ENCODE measurements at places on chromosomes 5 and 9. TPM values are rescaled to one million over a fixed set of nuclear protein-coding genes. Genes with fewer than 3 reads are reported as not detected.

DNA sequence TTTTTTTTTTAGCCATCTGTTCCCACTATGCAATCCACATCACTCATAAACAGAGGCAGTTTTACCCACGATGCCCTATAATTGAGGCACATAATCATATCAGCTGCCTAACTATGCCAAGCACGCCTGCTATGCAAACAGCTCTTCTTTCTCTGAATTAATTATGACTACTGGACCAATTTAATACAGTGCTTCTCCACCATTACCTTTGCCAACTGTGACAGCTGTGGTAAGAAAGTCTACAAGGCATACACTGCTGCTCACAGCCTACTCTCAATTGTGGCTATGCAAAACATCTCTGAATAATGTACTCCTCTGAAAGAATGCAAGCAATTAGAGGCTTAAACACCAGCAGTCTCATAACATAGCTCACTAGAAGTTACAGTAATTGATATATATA, 97.1 kb downstream of the DTWD2 start:
- DNase-seq = no peak

DNA sequence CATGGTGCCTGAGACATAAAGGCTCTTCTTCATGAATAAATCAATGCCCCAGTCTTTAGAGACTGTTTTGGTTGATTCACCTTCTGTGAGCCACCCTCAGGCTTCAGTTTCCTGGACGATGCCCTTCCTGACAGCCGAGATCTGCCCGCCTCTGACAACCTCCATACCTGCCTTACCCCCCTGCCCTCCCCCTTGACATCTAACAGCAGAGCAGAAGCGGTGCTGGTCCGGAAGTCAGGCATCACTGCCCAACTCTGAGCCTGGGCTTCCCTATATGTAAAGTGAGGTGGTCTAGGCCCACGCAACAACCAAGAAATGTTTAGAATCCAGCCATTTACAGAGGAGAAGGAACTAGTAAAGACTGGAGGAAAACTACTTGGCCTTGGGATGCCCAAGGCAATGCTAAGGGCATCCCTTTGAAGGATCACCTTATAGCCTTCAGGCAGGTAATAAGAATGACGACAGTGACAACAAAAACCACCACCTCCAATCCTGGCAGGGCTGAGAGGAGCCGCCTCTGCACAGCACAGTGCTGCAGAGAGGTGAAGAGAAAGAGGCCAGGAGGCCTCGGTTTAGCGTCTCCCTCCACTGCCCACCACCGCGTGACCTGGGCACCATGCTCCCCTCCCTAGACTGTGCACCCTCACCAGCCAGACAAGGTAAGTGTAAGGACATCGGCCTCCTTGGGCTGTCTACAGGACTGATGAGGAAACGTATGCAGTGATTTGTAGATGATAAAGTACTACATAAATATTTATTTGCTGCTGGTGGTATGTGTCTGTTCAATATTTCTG, 35.3 kb upstream of the GABBR2 start:
- DNase-seq = no peak

- DNase-seq = no peak
These were observed 1.6 kb downstream of the C1QTNF3 start for GRCh38 chr5:34041247-34041972.

GRCh38 chr5:168578538-168579487, at the start of gene PANK3:
Gene PANK3 (minus strand): TSS chr5:168579368. CDS start chr5:168579283, 85 bp downstream.
- peak; percentile 65 for DNase-seq

DNA sequence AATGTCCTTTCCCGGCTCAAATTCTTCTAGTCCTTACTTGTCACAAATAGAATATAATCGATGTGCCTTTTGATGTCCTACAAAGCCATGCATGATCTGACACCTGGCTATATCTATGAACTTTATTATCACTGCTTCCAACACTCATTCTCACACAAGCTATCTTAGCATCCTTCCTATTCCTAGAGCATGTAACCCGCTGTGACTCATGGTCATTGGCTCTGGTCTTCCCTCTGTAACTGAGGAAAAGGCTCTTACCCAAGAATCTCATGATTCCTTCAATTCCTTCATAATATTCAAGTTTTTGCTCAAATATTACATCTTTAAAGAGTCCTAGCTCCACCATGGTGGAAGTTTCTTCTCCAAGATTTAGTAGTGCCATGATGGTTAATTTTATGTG, 480.0 kb upstream of the PAPPA start:
- DNase-seq = no peak

DNA sequence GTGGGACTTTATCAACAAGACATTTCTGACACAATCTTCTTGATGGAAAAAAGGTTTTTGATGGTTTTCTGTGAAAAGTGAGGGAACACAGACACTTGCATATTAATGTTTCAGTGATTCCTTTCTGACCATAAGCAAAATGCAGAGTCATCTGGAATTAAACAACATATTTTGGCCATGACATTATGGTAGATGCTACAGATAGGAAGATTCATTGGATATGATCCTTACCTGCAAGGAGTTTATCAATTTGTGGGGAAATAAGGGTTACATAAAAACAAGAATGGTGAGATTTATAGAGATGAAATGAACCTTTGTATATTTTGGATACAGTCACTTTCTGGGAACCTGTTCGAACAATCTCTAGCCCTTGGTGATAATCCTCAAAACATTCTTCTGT, 155.3 kb upstream of the GNA14 start:
- no peak for DNase-seq

- DNase-seq = no peak
These were observed 69.8 kb downstream of the RNF130 start for GRCh38 chr5:180001742-180002141.

GRCh38 chr9:20559231-20559890, 62.9 kb downstream of the MLLT3 start:
- no peak for DNase-seq

DNA sequence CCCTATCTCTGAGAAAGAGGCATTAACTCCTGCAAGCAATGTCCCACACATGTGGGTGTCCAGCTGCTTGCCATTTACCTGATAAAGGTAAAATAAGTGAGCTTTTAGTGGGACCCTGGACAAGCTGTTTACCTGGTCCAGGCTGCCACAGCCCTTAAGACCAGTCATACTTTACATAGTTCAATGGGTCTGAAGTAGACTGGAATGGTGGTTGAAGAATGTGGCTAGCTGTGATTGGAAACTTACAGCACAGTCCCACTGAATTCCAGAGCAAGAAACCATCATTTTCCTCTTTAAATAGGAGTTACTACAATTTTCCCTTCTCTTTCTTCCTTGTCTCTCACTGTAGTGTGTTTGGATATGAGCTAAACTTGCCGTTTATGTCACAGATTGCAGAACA, 60.6 kb downstream of the GGTA1 start:
- DNase-seq = no peak

GRCh38 chr5:77775790-77776553, at the start of gene TBCA:
Gene TBCA (minus strand): TSS chr5:77776339. CDS start chr5:77776257, 82 bp downstream.
- peak; percentile 88 for DNase-seq

GRCh38 chr5:143887903-143888665, 76.1 kb downstream of the HMHB1 start:
- no peak for DNase-seq

GRCh38 chr5:14206028-14206725, 63.0 kb downstream of the TRIO start:
- no peak for DNase-seq

- DNase-seq = no peak
These were observed 129.2 kb downstream of the GOLPH3 start for GRCh38 chr5:32044939-32045338.

DNA sequence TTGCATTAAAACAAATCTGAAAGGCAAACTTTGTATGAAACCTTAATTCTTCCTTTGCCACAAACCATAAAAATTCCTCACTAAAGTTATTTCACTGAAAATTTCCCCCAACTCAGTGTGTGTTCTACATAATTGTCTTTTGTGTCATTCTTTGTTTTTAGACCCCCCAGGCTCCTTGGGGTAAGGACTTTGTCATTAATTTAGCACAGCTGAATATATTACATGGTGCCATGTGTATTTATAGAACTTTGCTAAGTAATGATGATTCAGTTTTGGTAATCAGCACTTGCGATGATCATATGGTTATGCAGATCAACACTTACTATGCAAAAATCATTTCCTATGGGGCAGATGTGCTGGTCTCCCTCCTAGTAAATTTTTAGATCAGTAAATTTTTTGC, 712.1 kb upstream of the MEF2C start:
- DNase-seq = no peak

GRCh38 chr9:96413302-96414221, 4.6 kb downstream of the ZNF367 start:
- no peak for DNase-seq

- no peak for DNase-seq
These were observed 91.1 kb upstream of the DMRT1 start for GRCh38 chr9:750249-750967.

DNA sequence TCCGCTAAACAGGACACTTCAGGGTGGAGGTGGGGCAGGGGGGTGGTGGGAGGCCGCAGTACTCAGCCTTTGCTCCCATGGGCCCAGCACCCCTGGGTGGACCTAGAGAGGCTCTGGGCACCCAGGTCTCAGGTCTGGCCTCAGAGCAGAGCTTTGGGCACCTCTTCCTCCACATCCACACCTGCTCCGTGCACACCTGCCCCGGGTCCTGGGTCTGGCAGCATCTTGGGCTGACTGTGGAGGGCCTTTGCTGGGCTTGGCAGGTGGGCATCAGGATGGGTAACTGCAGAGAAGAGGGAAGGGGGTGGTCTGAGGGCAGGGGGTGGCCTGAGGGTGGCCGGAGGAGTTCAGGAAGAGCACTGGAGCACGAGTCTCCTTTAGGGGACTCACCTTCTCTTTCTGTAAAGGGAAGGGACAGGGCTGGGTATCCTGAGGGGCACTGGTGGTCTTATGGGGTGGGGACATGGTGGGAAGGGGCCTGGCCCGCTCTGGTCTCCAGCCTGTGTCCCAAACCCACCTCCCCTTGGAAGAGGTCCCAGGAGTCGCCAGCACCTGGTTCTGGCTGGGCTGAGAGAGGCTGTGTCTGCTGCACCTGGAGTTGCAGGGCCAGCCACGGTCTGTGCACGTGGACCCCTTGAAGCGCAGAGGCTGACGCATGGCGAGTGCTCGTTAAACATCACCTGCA, 106.7 kb upstream of the IER5L start:
- DNase-seq = no peak

DNA sequence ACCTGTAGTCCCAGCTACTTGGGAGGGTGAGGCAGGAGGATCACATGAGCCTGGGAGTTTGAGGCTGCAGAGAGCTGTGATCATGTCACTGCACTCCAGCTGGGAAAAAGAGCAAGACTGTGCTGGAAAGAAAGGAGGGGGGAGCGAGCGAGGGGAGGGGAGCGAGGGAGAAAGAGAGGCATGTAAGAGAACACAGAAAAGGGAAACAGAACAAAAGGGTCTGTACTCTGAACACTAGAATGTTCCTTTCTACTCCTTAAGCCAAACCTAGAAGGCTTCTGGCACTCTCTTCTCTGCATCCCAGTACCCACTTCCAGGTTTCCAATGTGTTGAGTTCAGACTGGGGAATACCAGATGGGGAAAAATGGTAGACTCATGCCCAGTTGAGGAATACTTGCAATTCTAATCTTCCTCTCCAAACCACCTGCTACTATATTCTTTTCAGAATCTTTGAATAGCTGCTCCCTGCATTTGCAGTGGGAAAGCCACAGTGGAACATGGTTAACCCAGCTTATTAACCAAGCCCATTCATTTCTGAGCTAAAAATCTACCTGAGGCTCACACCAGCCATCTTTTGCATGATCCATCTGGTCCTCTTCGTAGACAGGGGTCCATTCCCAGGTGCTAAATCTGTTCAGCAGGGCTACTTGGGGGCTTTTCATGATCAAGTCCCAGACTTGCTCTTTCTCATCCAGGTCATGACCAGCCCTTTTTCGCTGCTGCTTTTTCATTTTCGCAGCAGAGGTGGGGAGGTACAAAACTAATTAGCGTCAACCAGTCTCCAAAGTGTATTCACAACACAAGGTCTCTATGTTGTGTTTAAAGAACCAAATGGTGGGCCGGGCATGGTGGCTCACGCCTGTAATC, 34.9 kb downstream of the SEMA4D start:
- no peak for DNase-seq

GRCh38 chr5:144202726-144203125, 32.1 kb downstream of the KCTD16 start:
- DNase-seq = no peak

- no peak for DNase-seq
These were observed 230.9 kb downstream of the GAS1 start for GRCh38 chr9:86716326-86716922.

- no peak for DNase-seq
These were observed 73.6 kb downstream of the CYLC2 start for GRCh38 chr9:103068753-103069152.

DNA sequence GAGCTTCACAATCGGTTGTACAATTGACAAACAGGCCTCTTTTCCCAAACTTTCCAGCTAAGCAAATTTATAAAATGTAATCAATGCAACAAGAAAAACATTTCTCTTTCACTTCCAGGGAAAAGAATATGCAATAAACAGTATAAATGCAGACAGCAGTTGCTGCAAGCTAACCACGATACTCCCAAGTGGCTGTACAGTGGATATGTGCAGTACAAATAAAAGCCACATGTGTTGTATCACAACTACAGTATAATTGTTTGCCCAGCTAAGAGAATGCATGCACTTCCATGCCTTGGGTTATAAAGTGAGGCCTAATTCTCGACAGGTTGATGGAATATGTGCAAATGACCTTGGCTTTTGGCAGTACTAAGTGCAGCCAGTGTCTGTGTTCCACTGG, 16.7 kb upstream of the PDCL start:
- DNase-seq = no peak

PPIC gene
- polyA plus RNA-seq = 36.3 TPM

PDCD1LG2 gene
- 0.13 TPM for polyA plus RNA-seq

SHISAL2B gene
- 0.27 TPM for polyA plus RNA-seq

F12 gene
- polyA plus RNA-seq = 14.6 TPM

PTGES gene
- polyA plus RNA-seq = 4.3 TPM

AQP7 gene
- polyA plus RNA-seq = 24.4 TPM

ASS1 gene
- 281 TPM for polyA plus RNA-seq

SETD9 gene
- 20.5 TPM for polyA plus RNA-seq

PHF24 gene
- polyA plus RNA-seq = 0.33 TPM

TERT gene
- 0.33 TPM for polyA plus RNA-seq

TICAM2 gene
- 2.1 TPM for polyA plus RNA-seq

All from left kidney (tissue), 8 donors.